ENCODE measurements at places on chromosomes 12 and 14.

DNA sequence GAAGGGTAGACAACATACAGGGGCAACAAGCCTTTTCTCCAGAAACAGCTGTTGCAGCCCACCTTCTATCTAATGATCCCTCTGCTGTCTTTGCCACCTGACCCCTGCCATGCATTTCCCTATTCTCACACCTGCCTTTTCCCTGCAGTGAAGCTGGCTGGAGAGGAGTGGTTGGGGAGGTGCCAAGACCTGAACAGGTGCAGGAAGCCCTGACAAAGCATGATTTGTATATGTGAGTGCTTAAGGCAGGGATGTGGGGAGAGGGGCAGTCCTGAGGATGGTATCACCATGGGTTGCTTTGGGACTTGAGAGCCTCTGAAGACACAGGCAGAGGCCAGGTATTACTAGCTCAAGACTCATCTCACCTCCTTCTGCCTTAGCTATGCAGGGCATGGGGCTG, 2.9 kb upstream of the PFDN5 start:
- DNase-seq, result no peak

GRCh38 chr14:88379706-88380343, 5.6 kb upstream of the SPATA7 start:
- no peak for DNase-seq

DNA sequence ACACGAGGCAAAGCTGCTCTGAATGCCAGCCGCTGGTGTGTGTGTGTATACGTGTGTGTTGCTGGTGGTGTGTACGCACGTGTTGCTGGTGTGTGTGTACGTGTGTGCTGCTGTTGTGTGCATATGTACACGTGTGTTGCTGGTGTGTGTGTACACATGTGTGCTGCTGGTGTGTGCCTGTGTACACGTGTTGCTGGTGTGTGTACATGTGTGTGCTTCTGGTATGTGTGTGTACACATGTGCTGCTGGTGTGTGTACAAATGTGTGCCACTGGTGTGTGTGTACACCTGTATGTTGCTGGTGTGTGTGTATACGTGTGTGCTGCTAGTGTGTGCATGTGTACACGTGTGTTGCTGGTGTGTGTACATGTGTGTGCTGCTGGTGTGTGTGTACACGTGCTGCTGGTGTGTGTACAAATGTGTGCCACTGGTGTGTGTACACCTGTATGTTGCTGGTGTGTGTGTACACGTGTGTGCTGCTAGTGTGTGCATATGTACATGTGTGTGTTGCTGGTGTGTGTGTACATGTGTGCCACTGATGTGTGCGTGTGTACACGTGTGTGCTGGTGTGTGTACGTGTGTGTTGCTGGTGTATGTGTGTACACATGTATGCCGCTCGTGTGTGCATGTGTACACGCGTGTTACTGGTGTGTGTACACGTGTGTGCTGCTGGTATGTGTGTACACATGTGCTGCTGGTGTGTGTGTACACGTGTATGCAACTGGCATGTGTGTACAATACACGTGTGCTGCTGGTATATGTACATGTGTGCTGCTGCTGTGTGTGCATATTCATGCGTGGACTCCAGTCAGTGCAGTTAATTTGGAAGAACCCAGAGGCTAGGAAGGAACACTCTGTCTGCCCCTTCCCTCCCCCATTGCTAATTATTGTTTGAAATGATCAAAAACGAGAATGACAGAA, 47.2 kb downstream of the CACNA2D4 start:
- no peak for DNase-seq

DNA sequence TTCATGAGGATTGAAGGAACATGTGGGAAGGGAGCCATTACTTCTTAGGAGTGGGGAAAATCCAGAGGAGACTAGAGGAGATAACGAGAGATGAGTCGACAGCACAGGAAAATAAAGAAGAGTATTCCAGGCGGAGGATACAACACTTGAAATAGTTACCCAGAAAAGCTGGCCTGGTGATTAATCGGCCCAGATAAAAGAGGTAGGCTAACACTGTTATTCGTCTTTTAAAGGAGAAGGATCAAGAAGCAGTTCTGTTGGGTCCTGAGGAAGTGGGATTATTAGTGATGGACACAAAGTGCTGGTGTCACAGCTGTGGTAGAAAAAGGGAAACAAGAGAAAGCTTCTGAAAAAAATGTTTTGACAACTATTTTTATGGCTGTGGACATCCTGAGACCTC, 425.3 kb downstream of the ZFP36L1 start:
- DNase-seq, result no peak

- no peak for DNase-seq
These were observed 5.3 kb downstream of the DNAI7 start for GRCh38 chr12:25189656-25190055.

- DNase-seq, result no peak
These were observed 6.2 kb downstream of the CHURC1 start for GRCh38 chr14:64920465-64920864.

GRCh38 chr14:54120260-54120659, 163.6 kb upstream of the BMP4 start:
- DNase-seq, result no peak

- DNase-seq, result no peak
These were observed 58.0 kb upstream of the CCDC175 start for GRCh38 chr14:59634617-59635016.

DNA sequence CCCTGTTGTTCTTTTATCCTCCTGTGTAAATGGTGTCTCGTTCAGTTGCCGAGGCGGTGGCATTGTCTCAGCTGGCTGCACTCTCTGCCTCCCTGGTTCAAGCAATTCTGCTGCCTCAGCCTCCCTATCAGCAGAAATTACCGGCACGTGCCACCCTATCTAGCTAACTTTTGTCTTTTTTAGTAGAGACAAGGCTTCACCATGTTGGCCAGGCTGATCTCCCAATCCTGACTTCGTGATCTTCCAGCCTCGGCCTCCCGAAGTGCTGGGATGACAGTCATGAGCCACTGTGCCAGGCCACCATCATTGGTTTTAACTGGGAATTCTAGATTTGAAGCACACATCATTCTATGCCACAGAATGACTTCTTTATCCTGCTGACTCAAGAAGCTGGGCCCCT, 175.3 kb upstream of the ALG10B start:
- DNase-seq, result no peak

- DNase-seq, result no peak
These were observed 1505.5 kb upstream of the TMEM132C start for GRCh38 chr12:126761420-126761819.

Measured in activated B cell treated with CpG ODN at 0.5 μM for 24 hours (primary cell).